ENCODE measurements at places on chromosomes 3 and 15. TPM values are rescaled to one million over a fixed set of nuclear protein-coding genes. Genes with fewer than 3 reads are reported as not detected.

PAQR5 gene
- 0.14 TPM for total RNA-seq

SIDT1 gene
- total RNA-seq, result 24.0 TPM

STOML1 gene
- total RNA-seq, result 6.5 TPM

GOLGA6A gene
- total RNA-seq, result not detected

DLL4 gene
- total RNA-seq, result not detected

- DNase-seq, result no peak
Observed at GRCh38 chr3:131233900-131234668, 147.5 kb upstream of the NUDT16 start.

DNA sequence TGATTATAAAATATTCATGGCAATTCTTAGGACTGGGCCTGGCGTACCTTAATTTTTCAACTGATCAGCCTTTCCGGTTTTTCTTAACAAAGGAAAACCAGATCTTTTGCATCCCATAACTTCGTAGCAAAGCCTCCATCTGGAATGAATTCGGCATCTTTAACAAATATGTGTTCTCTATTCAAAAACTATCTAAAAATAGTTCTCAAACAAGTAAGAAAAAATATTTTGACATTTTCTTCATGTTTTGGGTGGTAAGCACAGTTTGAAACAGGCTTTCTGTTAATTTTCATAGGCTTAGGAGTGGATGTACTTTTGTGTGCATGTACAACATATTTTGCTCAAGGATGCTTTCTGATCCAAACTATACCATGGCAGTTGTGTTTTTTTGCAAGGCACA is 55.1 kb downstream of the RBMS3 start:
- no peak for DNase-seq

GRCh38 chr3:42886294-42886822 is 10.7 kb upstream of the CYP8B1 start:
- DNase-seq, result no peak

GRCh38 chr3:13411186-13411860 is 8.8 kb downstream of the NUP210 start:
- DNase-seq, result no peak

- DNase-seq, result no peak
Observed at GRCh38 chr3:69959581-69959980, 40.0 kb upstream of the SAMMSON start.

- DNase-seq, result no peak
Observed at GRCh38 chr15:72770673-72771328, 12.8 kb downstream of the ADPGK start.

GRCh38 chr3:89787979-89788378 is 680.6 kb downstream of the EPHA3 start:
- no peak for DNase-seq

DNA sequence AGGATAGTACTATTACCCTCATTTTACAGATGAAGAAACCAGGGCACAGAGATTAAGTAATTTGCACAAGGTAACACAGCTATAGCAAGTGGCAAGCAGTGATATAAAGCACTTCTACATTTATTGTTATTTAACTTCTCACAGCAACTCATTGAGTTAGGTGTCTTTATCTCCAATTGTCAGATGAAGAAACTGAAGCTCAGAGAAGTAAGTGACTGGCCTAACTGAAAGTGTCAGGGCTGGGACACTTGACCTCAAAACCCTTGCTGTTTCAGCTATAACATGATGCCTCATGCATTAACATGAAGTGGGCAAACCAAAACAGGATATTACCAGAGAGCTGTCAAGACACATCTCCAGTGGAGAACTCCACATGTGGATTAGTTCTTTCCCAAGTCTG is 65.8 kb upstream of the LEKR1 start:
- no peak for DNase-seq

GRCh38 chr3:181455276-181455675 is 256.4 kb upstream of the SOX2 start:
- DNase-seq, result no peak

- DNase-seq, result no peak
Observed at GRCh38 chr3:107681396-107681795, 158.6 kb downstream of the BBX start.

DNA sequence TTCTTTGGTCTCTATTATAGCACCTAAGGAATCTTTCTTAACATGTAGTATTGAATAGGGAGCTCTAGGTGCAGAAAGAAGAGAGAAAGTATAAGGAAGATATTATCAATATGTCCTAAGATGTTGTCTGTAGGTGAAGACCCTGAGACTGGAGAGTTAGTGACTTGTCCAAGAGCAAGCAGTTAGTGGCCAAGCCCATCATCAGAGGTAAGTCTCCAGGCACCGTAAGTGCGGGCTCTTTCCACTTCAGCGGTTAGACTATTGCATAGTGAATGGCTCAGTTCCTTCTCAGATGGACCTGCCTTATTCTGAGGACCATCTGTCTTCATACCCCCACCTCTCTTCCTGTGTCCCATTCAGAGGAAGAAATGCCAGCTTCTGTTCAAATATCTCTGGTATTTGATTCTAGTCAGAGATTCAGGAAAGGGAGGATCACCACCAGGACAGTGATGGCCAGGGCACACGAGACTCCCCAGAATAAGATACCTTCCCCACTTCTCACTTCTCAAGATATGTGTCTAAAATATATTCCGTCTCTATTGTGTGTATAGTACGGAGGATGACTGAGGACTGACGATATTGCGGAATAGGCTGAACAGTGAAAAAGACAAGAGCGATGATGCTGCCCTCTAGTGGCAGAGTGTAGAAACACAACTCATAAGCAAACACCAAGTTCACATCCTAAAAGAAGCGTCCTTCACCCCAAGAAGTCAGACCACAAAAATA is 19.1 kb upstream of the ADGRG7 start:
- DNase-seq, result peak; percentile 76

GRCh38 chr3:117254985-117255384 is 545.4 kb downstream of the TUSC7 start:
- DNase-seq, result no peak

DNA sequence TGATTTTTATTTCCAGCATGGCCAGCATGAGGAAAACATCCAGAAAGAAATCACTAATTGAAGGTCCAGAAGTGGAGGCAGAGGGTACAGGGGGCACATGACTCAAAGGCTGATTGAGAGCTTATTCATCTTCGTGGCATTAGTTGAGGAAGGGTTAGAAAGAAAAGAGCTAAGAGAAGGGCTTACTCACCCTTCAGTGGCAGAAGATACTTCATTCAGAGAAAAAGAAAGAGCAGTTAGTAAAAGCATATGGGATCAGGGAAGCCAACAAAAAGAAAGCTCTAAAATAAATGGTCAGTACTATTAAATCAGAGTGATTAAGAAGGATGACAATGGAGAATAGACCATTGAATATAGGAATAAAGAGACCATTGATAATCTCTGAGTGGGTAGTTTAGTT is 25.2 kb downstream of the GAP43 start:
- DNase-seq, result no peak

DNA sequence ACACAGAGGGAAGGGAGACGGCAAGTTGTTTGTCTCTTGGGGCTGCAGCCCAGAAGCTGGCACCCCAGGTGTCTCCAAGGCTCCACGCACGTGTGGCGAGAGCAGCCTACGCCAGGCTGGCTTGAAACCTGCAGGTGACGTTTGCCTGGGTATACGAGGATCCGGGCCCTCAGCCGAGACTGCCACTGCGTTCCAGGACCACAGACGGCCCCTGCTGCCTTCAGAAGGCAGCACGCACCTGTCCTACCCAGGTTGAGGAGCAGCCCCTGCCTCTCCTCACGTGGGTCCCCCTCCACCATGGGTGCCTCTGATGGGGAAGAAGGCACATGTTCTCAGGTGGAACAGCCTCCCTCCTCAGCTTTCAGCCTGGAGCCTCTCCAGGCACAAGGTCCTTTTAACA is 75.3 kb upstream of the PRR20G start:
- no peak for DNase-seq

- no peak for DNase-seq
Observed at GRCh38 chr3:17481116-17481515, 261.3 kb downstream of the TBC1D5 start.

DNA sequence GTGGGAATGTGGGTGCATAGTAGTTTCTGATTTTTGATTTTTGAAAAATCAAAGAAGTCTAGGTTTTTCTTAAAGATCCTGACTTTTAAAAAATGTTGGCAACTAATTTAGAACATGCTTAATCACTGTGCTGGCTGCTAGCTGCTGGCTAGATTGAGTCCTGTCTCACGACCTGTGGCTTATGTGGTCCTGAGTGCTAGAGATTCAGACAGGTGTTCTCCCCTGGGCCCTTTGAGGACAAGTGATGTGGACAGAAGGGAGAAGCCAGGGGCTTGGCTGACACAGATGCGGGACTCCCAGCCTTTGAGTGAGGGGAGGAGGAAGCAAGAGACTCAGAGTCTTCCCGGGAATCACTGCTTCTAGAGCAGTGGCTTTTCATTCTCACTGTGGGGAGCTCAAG is 47.5 kb downstream of the CORO2B start:
- no peak for DNase-seq

Data from activated CD8-positive, alpha-beta T cell treated with anti-CD3 and anti-CD28 coated beads for 36 hours (primary cell).